D721Med (cell line): ENCODE measurements at places on chromosomes 7 and 10.

DNA sequence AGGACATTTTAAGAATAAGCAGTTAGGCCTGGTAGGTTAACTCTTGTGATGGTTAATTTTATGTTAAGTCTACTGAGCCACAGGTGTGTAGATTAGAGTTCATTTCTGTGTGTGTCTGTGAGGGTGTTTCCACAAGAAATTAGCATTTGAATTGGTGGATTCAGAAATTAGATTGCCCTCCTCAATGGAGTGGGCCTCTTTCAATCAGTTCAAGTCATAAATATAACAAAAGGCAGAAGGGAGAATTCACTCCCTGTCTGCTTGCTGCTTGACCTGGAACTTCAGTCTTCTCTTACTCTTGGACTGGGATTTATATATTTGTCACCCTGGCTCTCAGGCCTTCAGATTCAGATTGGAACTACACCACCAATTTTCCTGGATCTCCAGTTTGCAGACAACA lies 55.3 kb upstream of the POM121L12 start:
- no peak for DNase-seq

GRCh38 chr10:20454331-20454730 lies 442.8 kb downstream of the NEBL start:
- DNase-seq = no peak

- DNase-seq = no peak
Observed at GRCh38 chr7:94060752-94061151, 56.6 kb upstream of the BET1 start.

DNA sequence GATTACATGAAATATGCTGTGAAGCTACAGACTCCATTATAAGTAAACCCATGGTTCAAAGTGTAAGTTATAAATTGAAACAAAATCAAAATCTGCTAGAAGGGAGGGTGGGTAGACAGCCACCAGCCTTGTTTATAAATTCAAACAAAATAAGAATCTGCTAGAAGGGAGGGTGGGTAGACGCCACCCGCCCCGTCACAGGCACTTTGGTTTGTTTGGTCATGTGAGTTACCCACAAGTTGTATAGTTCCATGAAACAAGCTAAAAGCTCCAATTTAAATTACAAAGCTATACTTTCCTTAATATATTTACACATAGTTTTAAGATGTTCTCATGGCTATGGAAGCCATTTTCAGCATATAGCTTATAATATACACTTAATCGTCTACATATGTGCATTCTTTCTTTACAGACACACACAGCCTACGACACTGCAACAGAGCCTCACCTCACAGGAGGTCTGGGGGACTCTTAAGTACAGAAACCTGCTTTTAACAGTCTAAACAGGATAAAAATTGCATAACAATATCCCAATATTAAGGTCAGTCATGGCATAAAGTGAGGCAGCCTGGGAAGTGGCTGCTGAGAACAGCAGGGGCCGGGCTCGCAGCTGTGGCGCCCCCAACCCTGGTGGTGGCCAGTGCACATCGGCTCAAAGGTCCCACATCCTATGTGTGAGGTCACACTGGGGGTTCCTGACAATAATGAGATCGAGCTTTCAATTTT lies 28.1 kb upstream of the NCAPG2 start:
- DNase-seq = no peak

DNA sequence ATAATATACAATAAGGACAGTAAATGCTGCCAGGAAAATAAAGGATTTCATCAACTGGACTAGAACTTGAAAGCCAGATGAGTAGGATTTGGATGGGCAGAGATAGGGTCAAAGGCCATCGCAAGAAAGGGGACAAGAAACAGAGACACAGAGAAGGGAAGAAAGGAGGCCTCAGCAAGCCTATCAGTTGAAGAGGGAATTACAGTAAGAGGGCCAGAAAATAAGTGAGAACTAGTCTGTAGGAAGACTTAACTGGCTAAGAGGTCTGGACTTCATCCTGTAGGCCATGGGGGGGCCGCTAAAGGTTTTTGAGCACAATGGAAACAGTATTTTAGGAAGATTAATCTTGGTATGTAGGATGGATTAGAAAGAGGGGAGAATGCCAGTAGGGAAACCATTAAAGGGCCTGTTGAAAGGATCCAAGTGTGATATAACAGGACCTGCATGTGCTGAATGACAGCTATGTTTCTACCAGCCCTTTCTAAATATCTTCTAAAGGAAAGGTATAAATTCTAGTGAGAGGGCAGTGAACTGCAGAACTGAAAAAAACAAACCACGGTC lies 174.4 kb downstream of the CHCHD3 start:
- DNase-seq = no peak

- no peak for DNase-seq
Observed at GRCh38 chr7:6562106-6562505, 10.8 kb upstream of the GRID2IP start.

DNA sequence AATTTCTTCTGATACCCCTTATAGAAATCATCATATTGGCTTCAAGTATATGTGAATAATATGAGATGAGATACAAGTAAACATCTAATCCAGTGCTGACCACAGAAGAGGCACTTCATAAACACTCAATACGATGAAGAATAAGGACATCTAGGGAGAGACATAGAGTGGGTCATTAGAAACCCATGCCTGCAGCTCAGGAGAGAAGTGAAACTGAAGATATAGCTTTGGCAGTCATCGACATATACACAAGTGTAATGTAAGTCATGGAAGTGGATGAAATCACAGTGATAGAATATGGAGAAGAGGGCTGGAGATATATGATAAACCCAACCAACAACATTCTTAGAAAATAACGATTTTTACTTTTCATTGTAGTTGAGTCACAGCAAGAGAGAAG lies 665.0 kb downstream of the PARD3 start:
- DNase-seq = no peak

DNA sequence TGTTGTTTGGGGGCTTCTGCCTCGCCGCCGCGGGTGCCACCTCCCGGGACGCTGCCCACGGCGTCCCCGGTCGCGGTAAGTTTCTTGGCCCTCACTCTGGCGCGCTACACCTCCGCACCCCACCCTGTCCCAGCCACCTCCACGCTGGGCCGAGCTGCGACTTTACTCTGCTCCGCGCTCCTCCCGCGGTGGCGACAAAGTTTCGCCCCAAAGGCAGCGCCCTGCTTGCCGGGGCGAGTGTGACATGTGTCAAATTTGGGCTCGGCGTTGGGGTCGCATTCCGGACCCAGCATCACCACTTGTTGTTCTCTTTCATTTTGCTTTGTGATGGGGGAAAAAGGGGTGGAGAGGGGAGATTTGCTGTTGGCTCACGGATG lies 167.7 kb upstream of the PPP1R3A start:
- no peak for DNase-seq

DNA sequence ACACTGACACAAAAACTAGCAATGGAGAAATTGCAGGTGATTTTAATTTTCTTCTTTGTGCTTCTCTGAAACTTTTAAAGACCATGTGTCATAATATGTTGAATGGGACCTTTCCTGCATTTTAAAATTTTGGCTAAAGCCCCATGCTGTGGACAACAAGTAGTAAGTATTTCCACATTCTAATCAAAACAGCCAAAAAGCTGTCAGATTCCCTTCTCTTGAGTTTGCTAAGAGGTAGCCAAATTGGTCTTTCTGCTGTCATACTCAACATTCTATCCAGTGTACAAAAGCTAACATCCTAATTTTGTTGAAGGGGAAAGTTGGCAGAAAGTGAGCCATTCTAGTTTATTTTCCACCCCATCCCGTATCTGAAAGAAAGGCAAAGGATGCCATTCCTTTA lies 447.6 kb downstream of the TFEC start:
- no peak for DNase-seq

DNA sequence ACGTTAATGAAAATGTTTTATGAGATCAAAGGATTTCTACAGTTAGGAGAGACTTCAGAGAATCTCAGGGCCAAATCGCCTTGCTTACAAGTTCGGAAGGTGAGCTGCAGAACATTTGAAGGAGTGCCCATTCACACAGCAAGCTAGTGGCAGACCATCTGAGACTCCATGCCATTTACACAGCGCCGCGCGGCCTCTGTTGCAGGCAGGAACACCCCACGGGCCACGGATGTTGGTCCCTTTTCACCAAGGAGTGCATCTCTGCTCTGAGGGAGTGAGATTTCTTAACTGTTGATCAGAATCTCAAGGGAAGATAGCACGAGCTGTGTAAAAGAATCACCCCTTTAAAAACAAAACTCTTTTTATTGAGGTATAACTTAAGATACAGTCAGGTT lies 1.8 kb downstream of the UBE3C start:
- no peak for DNase-seq

- no peak for DNase-seq
Observed at GRCh38 chr10:35226507-35226906, 99.9 kb downstream of the CREM start.

GRCh38 chr7:11817111-11817740 lies 14.8 kb downstream of the THSD7A start:
- DNase-seq = no peak
